ENCODE measurements at places on chromosomes 4 and X.

DNA sequence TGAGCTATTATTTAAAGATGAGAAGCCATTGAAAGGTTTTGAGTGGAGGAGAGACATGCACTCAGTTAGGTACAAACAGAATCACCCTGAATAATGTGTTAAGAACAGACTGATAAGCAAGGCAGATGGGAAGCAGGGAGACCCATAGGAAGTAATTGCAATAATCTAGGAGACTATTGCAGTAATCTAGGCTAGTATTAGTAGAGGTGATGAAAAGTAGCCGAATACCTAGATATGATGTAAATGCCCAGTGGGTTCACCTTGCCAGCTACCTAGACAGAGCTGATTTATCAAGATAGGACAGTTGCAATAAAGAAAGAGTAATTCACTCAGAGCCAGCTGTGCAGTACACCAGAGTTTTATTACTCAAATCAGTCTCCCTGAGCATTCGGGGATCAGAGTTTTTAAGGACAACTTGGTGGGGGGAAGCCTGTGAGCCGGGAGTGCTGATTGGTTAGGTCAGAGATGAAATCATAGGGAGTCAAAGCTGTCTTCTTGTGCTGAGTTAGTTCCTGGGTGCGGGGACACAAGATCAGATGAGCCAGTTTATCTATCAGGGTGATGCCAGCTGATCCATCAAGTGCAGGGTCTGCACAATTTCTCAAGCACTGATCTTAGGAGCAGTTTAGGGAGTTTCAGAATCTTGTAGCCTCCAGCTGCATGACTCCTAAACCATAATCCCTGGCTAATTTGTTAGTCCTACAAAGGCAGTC, 427.5 kb downstream of the RPA4 start:
- no peak for DNase-seq

- no peak for DNase-seq
These were observed 218.1 kb downstream of the ANTXR2 start for GRCh38 chr4:79854856-79855502.

DNA sequence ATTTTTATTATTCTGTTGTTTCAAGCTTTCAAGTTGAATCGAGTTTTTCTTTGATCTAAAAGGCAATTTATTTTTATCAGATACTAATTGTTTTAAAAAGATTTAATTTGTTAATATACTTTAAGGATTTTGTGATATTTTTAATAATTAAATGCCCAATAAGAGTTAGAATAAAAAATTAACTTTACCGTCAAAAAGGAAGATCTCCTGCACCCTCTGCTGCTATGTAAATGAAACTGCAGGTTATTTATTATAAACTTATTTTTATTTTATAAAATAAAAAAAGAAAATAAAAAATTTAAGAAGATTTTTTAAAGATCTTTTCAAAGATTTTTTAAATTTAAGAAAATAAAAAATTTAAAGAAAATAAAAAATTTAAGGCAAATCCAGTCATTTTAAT, 166.1 kb downstream of the CCSER1 start:
- DNase-seq: peak; percentile 14

- no peak for DNase-seq
These were observed 36.9 kb upstream of the ANKRD50 start for GRCh38 chr4:124749421-124749820.

DNA sequence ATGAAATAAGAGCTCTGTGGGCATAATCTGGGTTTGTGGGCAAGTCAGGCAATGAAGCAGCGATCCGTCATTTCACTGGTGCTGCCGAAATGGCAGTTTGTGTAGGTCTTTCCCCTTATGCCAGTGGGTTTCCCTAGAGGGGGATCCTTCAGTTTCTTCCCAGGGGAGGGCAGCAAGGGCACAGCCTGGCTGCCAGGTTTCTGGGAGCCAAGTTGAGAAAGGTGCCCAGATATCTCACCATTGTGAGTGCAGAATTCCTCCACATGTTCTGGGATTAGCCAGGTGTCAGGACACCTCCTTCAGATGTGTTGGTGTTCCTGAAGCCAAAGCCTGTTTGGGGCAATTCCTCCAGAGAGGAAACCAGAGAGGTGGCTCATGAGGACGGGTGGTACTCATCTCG, 28.0 kb downstream of the MSX1 start:
- DNase-seq: no peak

GRCh38 chr4:1635464-1635863, 48.6 kb downstream of the FAM53A start:
- DNase-seq: no peak

- peak; percentile 47 for DNase-seq
These were observed 353 bp upstream of the SMIM10 start for GRCh38 chrX:134990475-134990800.

- DNase-seq: no peak
These were observed 51.2 kb downstream of the GATB start for GRCh38 chr4:151709587-151709986.

GRCh38 chr4:181799561-181800069, 443.6 kb upstream of the TENM3 start:
- no peak for DNase-seq

DNA sequence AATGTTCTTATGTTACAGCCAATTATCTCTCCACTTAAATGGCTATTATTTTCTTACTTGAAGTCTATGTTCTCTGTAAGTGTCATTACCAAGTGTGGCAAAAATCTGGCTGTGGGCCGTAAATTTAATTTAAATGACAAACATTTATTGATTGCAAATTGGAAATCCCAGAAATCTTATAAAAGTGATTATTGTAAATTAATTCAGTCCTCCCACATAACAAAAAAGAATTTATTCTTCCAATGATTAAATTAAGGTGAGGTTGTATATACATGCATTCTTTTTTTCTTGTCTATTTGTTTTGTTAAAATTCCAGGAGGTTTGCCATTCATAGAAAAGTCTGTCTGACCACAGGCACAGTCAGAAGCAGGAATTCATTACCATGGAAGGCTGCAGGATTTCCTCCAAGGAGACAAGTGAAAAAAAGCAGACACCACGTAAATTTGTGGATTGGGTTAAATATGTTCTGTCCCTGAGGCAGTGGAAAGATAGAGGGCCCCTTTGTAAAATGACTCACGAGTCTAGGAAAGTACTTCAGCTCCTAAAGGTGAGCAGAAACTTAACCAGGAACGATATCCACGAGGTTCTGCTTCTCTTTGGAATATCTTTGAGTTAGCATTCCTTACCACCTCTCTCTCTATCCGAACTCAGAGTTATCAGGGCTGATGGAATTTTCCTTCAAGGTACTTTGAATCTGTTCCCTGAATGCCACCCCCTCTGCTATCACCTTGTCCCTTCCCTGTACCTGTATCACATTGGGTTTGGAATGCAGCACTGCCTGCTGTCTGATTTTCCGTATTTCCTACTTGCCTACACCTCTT, 10.7 kb downstream of the PPARGC1A start:
- no peak for DNase-seq

DNA sequence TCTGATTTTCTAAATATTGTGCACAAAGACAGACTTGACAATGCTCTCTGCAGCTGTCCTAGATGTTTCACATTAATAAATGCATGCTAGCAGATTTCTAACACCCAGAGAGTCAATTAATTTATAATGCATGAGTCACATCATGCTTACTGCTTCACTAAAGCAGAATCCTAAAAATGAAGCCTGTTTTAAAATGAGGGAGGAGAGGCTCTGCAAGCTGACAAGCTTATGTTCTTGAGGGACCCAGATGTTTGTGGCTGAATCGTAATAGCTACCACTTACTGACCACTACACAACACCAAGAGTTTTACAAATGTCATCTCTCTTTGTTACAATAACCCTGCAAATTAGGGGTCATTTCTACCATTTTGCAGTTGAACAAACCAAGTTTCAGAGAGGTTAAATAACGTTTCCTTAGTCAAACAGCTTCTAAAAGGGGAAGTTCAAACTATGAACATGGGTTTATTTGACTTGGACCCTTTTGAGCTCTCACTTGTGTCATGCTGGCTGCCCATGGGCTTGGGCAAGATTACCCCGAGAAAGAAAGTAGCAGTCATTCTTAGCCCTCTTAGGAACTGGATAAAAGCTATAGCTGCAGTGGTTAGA, 262.7 kb upstream of the ETNPPL start:
- DNase-seq: no peak

- peak; percentile 35 for DNase-seq
These were observed 106.7 kb downstream of the GPM6A start for GRCh38 chr4:175705407-175705806.

GRCh38 chr4:128301979-128302378, 14.4 kb upstream of the PGRMC2 start:
- DNase-seq: no peak
